ENCODE measurements at places on chromosomes 5 and 9.

GRCh38 chr5:76331126-76331525 is 72.0 kb upstream of the IQGAP2 start:
- no peak for DNase-seq

GRCh38 chr5:17817990-17818389 is 183.7 kb downstream of the TAF11L14 start:
- no peak for DNase-seq

- no peak for DNase-seq
Measured at GRCh38 chr5:148607406-148607805, 46.9 kb downstream of the HTR4 start.

GRCh38 chr5:1195439-1195838 is 6.0 kb upstream of the SLC6A19 start:
- DNase-seq: no peak

DNA sequence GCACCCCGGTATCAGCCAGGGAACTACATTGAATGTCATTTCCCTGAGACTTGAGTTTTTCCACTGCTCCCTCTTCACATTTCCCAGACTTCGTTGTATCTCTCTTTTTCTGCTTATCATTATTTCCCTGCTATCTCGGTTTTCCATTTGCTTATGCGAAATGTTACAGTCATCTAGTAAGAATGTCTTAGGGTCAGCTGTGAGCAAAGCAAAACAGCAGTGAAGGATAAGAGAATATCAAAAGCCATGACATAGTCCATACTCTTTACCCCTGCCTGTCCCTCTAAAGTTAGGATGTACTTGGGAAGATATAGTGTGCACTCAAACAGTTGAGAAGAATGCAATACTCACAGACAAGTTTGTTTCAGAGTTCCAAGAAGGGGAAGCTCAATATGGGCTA is 88.7 kb downstream of the ITGA1 start:
- no peak for DNase-seq

- DNase-seq: no peak
Measured at GRCh38 chr5:175309218-175309810, 134.7 kb downstream of the DRD1 start.

GRCh38 chr9:76571288-76571687 is 112.3 kb downstream of the GCNT1 start:
- peak; percentile 45 for DNase-seq

GRCh38 chr5:54518146-54518817 is 723 bp downstream of the SNX18 start:
- DNase-seq: no peak

- DNase-seq: peak; percentile 8
Measured at GRCh38 chr5:141121563-141121962, at the start of gene PCDHB4. Gene PCDHB4, plus strand, starts transcription at chr5:141121818. Its CDS starts 181 bp downstream, at chr5:141121999.

DNA sequence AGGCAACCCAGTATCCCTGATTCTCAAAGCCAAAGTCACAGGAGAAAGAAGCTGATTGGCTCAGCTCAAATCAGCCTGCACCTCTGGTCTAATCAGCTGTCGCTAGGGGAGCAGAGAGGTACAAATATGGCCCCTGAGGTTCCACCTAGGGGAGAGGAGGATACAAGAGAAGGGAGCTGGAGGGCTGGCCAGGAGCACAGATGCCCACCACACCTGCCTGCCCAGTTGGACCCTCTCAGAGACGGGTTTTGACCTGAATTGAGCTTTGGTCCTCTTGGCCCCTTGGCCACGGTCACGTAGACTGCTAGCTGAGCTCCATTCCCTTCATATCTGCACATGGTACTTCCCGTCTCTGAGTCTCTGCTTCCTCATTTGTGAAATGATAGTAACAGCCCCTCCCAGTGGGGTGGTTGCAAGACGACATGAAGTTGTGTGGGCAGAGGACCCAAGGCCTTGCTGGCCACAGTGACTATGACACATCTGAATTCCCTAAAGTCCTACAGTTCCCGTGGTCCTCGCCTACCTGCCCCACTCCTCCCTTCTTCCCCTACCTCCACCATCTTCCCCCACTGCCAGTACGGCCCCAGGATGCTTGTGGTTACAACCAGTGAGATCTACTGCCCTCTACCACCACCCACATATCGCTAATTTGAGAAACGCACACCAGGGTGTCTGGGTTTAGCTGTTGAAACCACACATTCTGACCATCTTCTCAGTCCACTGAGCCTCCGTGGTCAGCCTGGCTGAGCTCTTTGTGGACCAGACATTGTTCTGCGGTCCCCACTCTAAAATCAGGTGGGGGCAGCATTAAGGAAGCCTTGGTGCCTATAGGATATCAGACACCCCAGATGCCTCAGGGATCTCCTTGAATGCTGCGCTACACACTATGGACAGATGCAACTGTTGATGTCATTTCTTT is 60.3 kb upstream of the NEK6 start:
- no peak for DNase-seq

GRCh38 chr9:113237026-113237425 is 15.7 kb downstream of the SLC31A1 start:
- DNase-seq: no peak

- DNase-seq: peak; percentile 75
Measured at GRCh38 chr5:151825445-151825844, 53.7 kb downstream of the G3BP1 start.

DNA sequence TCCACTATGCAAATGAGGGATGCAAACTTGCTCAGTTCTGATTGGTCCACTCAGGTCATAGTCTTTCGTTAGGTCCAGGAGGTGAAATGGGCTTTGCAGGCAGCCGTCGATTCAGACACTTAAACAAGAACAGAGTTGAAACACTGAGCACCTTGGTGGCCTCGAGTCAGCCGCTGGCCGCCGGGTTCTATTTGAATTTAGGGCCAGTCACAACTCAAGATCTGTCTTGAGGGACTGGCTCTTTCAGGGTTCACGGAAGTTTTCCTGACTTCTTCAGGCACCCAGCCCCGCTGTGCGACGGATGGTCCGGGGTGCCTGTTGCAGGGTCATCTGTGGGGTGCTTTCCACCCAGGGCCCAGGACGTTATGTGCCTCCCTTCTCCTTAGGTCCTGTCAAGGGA is 412.8 kb upstream of the IRX4 start:
- no peak for DNase-seq

- DNase-seq: no peak
Measured at GRCh38 chr5:87185838-87186237, 81.8 kb upstream of the RASA1 start.

GRCh38 chr9:91948101-91948596 is 1.9 kb downstream of the ROR2 start:
- DNase-seq: peak; percentile 69

GRCh38 chr9:130682421-130683121 is 11.0 kb upstream of the EXOSC2 start:
- DNase-seq: peak; percentile 70

- DNase-seq: peak; percentile 85
Measured at GRCh38 chr9:137435980-137436760, 5.0 kb downstream of the ENTPD8 start.

GRCh38 chr5:24624872-24625271 is 19.9 kb downstream of the CDH10 start:
- DNase-seq: no peak

- no peak for DNase-seq
Measured at GRCh38 chr5:132464156-132464939, 26.2 kb downstream of the IRF1 start.

Data from fibroblast of mammary gland (primary cell).